ENCODE measurements at places on chromosomes 16 and 17. TPM values are rescaled to one million over a fixed set of nuclear protein-coding genes. Genes with fewer than 3 reads are reported as not detected.

- H3K27me3 ChIP-seq: no peaks in the 10 kb centered on the region
- DNase-seq: no peak
- no peak overlapping the region for H3K4me3 ChIP-seq
- H3K27ac ChIP-seq: no peak overlapping the region
Observed at GRCh38 chr17:58969156-58969555, 137.5 kb downstream of the TRIM37 start.

GRCh38 chr17:28112606-28113005 lies 70.1 kb downstream of the NLK start:
- H3K27ac ChIP-seq: no peak overlapping the region
- no peaks in the 10 kb centered on the region for H3K36me3 ChIP-seq
- DNase-seq: no peak
- no peaks in the 10 kb centered on the region for H3K4me1 ChIP-seq

DNA sequence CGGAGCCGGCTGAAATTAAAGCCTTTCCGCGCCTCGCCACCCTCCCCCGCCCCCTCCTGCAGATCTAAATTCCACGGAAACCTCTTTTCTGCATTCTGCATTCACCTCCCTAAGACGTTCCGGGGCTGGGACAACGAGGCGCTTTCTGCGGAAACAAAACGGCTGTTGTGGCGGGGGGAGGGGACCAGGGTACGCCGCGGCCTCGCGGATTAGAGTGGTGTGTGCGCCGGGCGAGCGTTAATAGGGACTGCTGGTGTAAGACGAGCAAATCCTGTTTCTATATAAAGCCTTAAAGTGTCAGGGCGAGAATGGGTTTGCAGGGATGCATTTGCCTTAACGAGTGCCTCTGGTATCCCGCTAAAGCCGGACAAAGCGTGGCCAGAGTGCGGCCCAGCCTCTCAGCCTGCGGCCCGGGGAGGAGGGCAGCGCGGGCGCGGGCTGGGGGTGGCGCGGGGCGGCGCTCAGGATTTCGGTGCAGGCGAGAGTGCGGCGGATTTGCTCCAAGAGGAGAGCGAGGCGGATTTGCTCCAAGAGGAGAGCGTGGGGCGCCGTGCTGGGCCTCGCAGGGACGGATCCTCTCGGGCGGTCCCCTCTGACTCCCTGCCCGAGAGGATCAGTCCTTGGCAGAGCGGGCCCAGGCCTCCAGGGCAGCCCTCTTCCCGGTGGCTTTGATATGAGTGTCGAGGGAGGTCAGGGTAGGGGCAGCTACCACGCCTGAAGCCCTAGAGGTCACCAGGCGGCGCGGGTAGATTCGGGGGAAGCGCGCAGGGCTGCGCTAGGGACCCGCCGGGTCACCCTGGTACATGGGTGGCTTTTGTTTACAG lies 5.1 kb downstream of the BAHCC1 start:
- H3K36me3 ChIP-seq: no peaks in the 10 kb centered on the region
- no peaks in the 10 kb centered on the region for H3K27me3 ChIP-seq
- peaks cover 9% of the 10 kb centered on the region for H3K4me1 ChIP-seq
- peak overlapping the region; percentile 92 for H3K27ac ChIP-seq
- peak overlapping the region; percentile 82 for H3K4me3 ChIP-seq

- H3K36me3 ChIP-seq: no peaks in the 10 kb centered on the region
- H3K27me3 ChIP-seq: no peaks in the 10 kb centered on the region
- DNase-seq: no peak
- peak overlapping the region; percentile 76 for H3K27ac ChIP-seq
- H3K4me3 ChIP-seq: no peak overlapping the region
Observed at GRCh38 chr16:66519482-66520373, 30.2 kb downstream of the TK2 start.

The OTOP3 gene
- total RNA-seq: not detected

The TNFSF12 gene
- total RNA-seq: 41.1 TPM

DNA sequence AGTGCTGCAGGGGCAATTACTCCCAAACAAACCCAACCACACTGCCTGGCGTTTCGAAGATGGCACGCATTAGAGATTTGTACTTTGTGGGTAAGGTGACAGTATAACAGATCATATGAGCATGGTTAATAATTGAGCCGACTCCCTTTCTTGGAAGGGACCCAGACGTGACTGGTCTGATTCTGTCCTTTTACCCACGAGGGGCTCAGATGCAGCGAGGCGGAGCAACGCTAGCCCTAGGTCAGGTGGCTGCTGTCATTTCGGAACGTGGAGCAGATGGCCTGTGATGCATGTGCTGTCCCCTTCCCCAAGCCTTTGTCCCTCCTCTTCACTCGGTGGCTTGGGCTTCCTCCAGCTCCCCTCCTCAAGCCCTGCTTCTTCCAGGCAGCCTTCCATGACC lies 84.2 kb downstream of the SNX29 start:
- peak overlapping the region; percentile 48 for H3K27ac ChIP-seq
- no peak overlapping the region for H3K4me3 ChIP-seq
- H3K4me1 ChIP-seq: no peaks in the 10 kb centered on the region
- no peak for DNase-seq

- H3K4me3 ChIP-seq: no peak overlapping the region
- H3K27me3 ChIP-seq: no peaks in the 10 kb centered on the region
- no peak for DNase-seq
Observed at GRCh38 chr17:81715872-81716673, 4.0 kb downstream of the SLC25A10 start.

The CHAD gene
- 2.3 TPM for total RNA-seq

GRCh38 chr17:67993998-67994361 lies 2.3 kb downstream of the C17orf58 start:
- H3K36me3 ChIP-seq: no peaks in the 10 kb centered on the region
- H3K27ac ChIP-seq: peak overlapping the region; percentile 93
- no peaks in the 10 kb centered on the region for H3K27me3 ChIP-seq
- peaks cover 4% of the 10 kb centered on the region for H3K4me1 ChIP-seq

DNA sequence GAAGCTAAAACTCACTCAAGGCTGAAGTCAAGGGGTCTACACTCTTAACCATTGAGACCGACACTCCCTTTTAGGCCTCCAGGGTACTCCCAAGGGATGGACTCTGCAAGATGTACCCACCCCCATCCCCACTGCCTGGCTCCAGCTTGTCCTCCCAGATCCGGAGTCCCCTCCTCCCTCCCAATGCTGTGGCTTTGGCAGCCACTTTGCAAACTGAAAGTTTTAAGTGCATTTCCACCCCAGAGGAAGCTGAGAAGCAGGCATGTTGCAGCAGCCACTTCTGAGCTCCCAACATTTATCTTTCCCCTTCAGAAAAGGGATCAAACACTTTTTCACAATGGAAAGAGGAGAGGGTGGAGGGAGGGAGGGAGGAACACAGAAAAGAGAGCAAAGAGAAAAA lies 115.2 kb downstream of the COPRS start:
- no peak overlapping the region for H3K27ac ChIP-seq
- no peaks in the 10 kb centered on the region for H3K27me3 ChIP-seq
- no peak overlapping the region for H3K4me3 ChIP-seq
- H3K36me3 ChIP-seq: no peaks in the 10 kb centered on the region
- H3K4me1 ChIP-seq: no peaks in the 10 kb centered on the region

- peak overlapping the region; percentile 58 for H3K4me3 ChIP-seq
- H3K27ac ChIP-seq: peak overlapping the region; percentile 94
- H3K4me1 ChIP-seq: peaks cover 7% of the 10 kb centered on the region
- no peaks in the 10 kb centered on the region for H3K36me3 ChIP-seq
Observed at GRCh38 chr16:87966064-87966645, 14.9 kb downstream of the BANP start.

- H3K4me1 ChIP-seq: peaks cover 7% of the 10 kb centered on the region
- DNase-seq: no peak
- H3K27me3 ChIP-seq: peaks cover 3% of the 10 kb centered on the region
Observed at GRCh38 chr17:82224666-82225065, 4.2 kb upstream of the SLC16A3 start.

The EXOC3L1 gene
- 1.1 TPM for total RNA-seq

The ZNF205 gene
- 13.4 TPM for total RNA-seq

GRCh38 chr17:67481808-67482207 lies 104.7 kb downstream of the PITPNC1 start:
- no peaks in the 10 kb centered on the region for H3K27me3 ChIP-seq
- DNase-seq: no peak
- H3K4me1 ChIP-seq: no peaks in the 10 kb centered on the region
- H3K36me3 ChIP-seq: no peaks in the 10 kb centered on the region
- H3K4me3 ChIP-seq: no peak overlapping the region

The KRTAP1-5 gene
- not detected for total RNA-seq

GRCh38 chr17:68835071-68835470 lies 120.1 kb downstream of the ABCA8 start:
- no peaks in the 10 kb centered on the region for H3K4me1 ChIP-seq
- H3K27ac ChIP-seq: no peak overlapping the region
- no peaks in the 10 kb centered on the region for H3K36me3 ChIP-seq

- no peaks in the 10 kb centered on the region for H3K4me1 ChIP-seq
- no peak overlapping the region for H3K27ac ChIP-seq
- no peak overlapping the region for H3K4me3 ChIP-seq
- no peak for DNase-seq
- H3K36me3 ChIP-seq: no peaks in the 10 kb centered on the region
- H3K27me3 ChIP-seq: peaks cover 7% of the 10 kb centered on the region
Observed at GRCh38 chr16:48811478-48811877, 201.5 kb upstream of the N4BP1 start.

The DOC2B gene
- 6.7 TPM for total RNA-seq

DNA sequence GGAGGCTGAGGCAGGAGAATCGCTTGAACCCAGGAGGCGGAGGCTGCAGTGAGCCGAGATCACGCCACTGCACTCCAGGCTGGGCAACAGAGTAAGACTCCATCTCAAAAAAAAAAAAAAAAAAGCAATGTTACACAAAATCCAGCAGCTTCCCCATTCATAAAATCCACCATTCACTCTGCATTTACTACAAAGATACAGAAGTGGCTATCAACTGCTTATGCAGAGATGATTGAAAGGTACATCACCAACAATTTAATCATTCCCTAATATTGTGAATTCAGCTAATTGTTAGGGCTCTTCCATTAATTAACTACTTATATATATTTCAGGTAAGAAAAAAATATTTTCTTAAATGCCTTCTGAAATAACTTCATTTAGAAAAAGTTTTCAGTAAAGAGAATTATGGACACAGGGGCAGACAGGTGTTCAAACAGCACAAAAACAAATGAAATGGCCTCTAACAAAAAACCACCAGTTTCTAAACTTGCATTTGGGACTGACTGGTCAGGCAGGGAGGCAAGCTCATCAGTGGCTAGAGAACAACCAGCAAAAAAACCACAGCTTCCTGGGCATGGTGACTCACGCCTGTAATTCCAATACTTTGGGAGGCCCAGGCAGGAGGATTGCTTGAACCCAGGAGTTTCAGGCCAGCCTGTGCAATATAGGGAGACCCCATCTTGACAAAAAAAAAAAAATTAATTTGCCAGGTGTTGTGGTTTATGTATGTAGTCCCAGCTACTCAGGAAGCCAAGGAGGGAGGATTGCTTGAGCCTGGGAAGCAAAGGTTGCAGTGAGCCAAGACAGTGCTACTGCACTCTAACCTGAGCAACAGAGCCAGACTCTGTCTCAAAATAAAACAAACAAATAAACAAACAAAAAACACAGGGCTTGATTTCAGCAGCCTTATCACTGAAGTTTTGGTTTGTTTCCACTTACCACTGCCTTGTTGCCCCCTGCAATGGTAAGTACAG lies 26.3 kb downstream of the ERN1 start:
- no peak overlapping the region for H3K4me3 ChIP-seq
- H3K27ac ChIP-seq: no peak overlapping the region
- no peaks in the 10 kb centered on the region for H3K27me3 ChIP-seq
- no peaks in the 10 kb centered on the region for H3K36me3 ChIP-seq

DNA sequence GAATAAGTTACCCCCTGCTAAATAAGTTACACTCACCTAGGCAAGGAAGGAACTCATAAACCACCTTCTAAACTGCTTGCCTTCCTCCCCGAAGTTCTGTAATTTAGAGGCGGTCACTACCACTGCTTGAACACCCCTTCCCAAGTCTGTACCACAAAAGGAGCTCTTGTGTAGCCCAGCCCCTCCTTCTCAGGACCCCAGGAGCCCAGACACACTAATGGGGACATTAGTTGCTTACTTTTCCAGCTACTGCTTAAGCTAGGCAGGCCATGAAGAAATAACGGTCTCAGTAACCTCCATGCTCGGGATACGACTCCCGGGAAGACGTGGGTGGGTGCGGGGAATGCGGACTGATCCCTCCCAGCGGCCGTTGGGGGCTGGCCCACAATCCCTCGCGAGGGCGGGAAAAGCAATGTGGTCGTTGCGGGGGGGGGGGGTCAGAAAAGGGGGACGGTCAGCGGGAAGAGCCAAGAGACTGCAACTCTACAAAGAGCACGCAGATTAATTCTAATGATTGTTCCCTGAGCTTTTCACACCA lies at the start of gene TEX14:
Gene TEX14 (minus strand): TSS at position 345 of the 538 bp plus-strand sequence. CDS start 40,044 bp downstream, outside the sequence.
- H3K27ac ChIP-seq: peak within 1 kb of the TSS; percentile 91
- no peaks in the 10 kb centered on the region for H3K27me3 ChIP-seq
- H3K36me3 ChIP-seq: no peaks in the 10 kb centered on the region
- DNase-seq: no peak
- H3K4me1 ChIP-seq: no peaks in the 10 kb centered on the region

The CD300E gene
- total RNA-seq: 0.32 TPM

- H3K36me3 ChIP-seq: no peaks in the 10 kb centered on the region
- H3K27me3 ChIP-seq: no peaks in the 10 kb centered on the region
- H3K4me1 ChIP-seq: peaks cover 59% of the 10 kb centered on the region
- H3K4me3 ChIP-seq: peak overlapping the region; percentile 45
- peak overlapping the region; percentile 93 for H3K27ac ChIP-seq
- DNase-seq: no peak
Observed at GRCh38 chr16:75256696-75257343, 5.4 kb upstream of the BCAR1 start.

- no peak for DNase-seq
- peaks cover 11% of the 10 kb centered on the region for H3K4me1 ChIP-seq
Observed at GRCh38 chr17:82802075-82802780, 37.6 kb downstream of the ZNF750 start.

GRCh38 chr17:83200231-83200699 lies 120.9 kb downstream of the METRNL start:
- H3K4me3 ChIP-seq: no peak overlapping the region
- peak; percentile 90 for DNase-seq
- no peaks in the 10 kb centered on the region for H3K36me3 ChIP-seq
- H3K4me1 ChIP-seq: peaks cover 20% of the 10 kb centered on the region
- no peaks in the 10 kb centered on the region for H3K27me3 ChIP-seq
- H3K27ac ChIP-seq: peak overlapping the region; percentile 74

The SLC6A2 gene
- 0.64 TPM for total RNA-seq

DNA sequence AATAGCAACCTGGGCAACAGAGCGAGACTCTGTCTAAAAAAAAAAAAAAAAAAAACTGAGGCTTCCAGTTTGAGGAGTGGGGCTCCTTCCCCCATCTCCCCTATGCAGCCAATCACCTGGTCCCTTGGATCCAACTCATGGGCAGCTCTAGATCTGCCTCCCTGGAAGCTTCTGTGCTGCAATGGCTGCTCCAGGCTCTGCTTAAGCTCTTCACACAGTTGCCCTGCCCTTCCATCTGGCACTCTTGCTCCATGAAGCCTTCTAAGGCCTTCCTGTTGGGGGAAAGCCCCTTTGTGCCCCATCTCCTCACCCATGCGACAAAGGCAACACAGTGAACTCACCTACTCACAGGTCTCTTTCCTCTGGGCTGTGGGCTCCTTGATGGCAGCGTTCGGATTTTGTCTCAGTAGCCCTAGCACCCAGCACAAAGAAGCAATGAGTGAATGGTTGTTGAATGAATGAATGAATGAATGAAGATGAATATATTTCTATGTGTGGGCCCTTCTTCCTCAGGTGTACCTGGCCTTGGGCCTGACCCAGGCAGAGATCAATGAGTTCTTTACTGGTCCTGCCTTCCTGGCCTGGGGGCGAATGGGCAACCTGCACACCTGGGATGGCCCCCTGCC lies 1.9 kb downstream of the NAGLU start:
- no peak overlapping the region for H3K27ac ChIP-seq
- H3K36me3 ChIP-seq: no peaks in the 10 kb centered on the region
- H3K27me3 ChIP-seq: no peaks in the 10 kb centered on the region
- H3K4me1 ChIP-seq: no peaks in the 10 kb centered on the region

All from breast epithelium (tissue), 4 donors.